Karpas-422 (cell line): ENCODE measurements at places on chromosomes 12 and 14. TPM values are rescaled to one million over a fixed set of nuclear protein-coding genes. Genes with fewer than 3 reads are reported as not detected.

- H3K4me1 ChIP-seq: no peaks in the 10 kb centered on the region
- H3K36me3 ChIP-seq: no peaks in the 10 kb centered on the region
- H3K27me3 ChIP-seq: no peaks in the 10 kb centered on the region
- no peak overlapping the region for H3K4me3 ChIP-seq
- no peak for DNase-seq
Observed at GRCh38 chr12:28966046-28966780, 182.9 kb upstream of the FAR2 start.

DNA sequence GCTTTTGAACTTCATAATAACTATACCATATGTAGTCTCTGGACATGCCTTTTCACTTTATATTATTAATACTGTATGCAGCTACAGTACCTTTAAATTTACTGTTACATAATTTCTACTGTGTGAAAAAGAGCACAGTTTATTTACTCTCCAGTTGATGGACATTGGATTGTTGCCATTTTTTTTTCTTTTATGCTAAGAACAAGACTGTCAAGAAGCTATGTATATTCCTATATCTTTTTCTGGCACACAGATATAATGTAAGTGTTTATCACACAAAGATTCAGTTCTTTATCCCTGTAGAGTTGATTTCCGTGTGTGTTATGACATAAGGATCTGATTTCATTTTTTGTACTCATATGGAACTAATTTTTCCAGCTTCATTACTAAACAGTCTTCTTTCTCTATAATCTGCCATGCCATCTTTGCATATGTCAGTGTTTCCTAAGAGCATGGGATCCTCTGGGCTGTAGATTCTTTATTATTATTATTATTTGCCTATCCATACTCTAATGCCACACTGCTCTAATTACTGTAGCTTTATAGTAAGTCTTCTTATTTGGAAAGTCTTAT lies 593.0 kb upstream of the ATP2B1 start:
- H3K4me1 ChIP-seq: no peaks in the 10 kb centered on the region
- no peak overlapping the region for H3K4me3 ChIP-seq
- H3K27me3 ChIP-seq: no peaks in the 10 kb centered on the region
- no peak for DNase-seq
- no peaks in the 10 kb centered on the region for H3K36me3 ChIP-seq
- H3K27ac ChIP-seq: no peak overlapping the region

GRCh38 chr14:63524537-63525155 lies 18.5 kb downstream of the PPP2R5E start:
- H3K4me1 ChIP-seq: no peaks in the 10 kb centered on the region
- no peak for DNase-seq
- H3K27ac ChIP-seq: no peak overlapping the region
- H3K36me3 ChIP-seq: peaks cover 21% of the 10 kb centered on the region; the same call in 1 of the 2 replicates

DNA sequence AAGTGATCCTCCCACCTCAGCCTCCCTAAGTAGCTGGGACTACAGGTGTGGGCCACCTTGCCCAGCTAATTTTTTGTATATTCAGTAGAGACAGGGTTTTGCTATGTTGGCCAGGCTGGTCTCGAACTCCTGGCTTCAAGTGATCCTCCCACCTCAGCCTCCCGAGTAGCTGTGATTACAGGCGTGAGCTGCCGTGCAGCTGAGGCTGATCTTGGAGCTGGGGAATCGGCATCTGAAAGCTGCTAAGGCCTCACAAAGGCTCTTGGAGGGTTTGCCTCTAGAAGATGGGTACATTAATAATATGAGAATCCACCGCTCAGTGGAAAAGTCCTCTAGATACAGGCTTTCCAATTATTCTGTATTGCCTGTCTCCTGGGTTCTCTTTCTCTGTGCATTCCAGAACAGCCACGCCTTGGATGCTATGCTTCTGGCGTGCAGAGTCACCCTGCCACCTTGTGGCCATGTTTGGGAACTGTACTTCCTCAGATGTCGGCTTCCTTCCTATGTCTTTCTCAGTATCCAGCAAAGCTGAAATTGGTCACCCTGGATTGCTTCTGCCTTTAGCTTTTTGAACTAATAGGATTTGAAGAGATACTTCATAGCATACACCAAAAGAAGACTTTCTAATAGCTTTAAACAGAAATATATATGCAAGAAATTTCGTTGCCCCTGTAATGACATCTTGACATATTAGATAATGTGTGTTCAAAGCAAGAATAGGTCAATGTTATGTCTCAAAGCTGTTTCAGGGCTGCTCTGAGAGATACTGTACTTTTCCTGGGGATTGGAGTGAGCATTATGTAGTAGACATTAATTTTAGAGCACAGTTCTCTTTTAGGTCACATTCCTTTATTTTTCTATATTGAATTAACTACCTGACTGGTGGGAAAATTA lies 75.4 kb downstream of the SNAPC1 start:
- H3K27ac ChIP-seq: no peak overlapping the region
- H3K4me1 ChIP-seq: peaks cover 14% of the 10 kb centered on the region
- peak; percentile 95 for DNase-seq
- no peaks in the 10 kb centered on the region for H3K36me3 ChIP-seq
- H3K27me3 ChIP-seq: no peaks in the 10 kb centered on the region
- no peak overlapping the region for H3K4me3 ChIP-seq

GRCh38 chr14:93132472-93133065 lies 16.8 kb upstream of the ITPK1 start:
- H3K36me3 ChIP-seq: no peaks in the 10 kb centered on the region
- no peaks in the 10 kb centered on the region for H3K27me3 ChIP-seq
- H3K4me3 ChIP-seq: no peak overlapping the region
- H3K4me1 ChIP-seq: peaks cover 10% of the 10 kb centered on the region

Gene KRT79
- not detected in 2 replicates for total RNA-seq

Gene EEF1AKMT3
- total RNA-seq: 4.1 and 5.5 TPM in 2 replicates

Gene DHRS4L2
- total RNA-seq: 53.7 and 66.1 TPM in 2 replicates

Gene MORN3
- total RNA-seq: 0.25 and 1.6 TPM in 2 replicates

DNA sequence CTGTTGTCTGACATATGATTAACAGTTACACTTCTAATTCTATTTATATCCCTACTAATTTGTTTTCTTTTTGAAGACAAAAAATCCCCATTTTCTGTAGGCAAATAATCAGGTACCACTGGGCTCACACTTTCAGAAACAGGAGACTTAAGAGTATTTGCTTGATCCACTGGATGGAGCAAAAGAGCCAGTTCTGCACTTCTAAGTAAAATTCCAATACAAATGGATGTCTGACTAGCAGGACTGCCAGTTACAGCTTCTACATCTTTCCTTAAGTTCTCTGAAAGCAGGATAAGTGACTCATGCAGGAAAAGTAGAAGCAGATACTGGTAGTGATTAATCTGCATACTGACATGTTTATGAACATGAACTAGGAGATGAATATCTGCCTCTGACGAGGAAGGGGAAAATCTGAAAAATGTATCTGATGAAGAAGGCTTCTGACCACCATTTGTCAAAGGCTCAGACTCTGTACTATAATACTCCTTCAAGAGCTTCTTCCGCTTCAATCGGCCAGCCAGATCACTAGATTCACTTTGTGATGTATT lies 73.8 kb upstream of the ANKS1B start:
- H3K27me3 ChIP-seq: no peaks in the 10 kb centered on the region
- no peak overlapping the region for H3K27ac ChIP-seq
- H3K4me3 ChIP-seq: no peak overlapping the region
- H3K36me3 ChIP-seq: no peaks in the 10 kb centered on the region
- H3K4me1 ChIP-seq: peaks cover 8% of the 10 kb centered on the region; the same call in 1 of the 2 replicates

- H3K4me3 ChIP-seq: no peak overlapping the region
- DNase-seq: peak; percentile 57
- H3K27me3 ChIP-seq: 0 out of 2 replicates have a peak, but pooled peaks cover 2% of the 10 kb centered on the region
- no peaks in the 10 kb centered on the region for H3K4me1 ChIP-seq
- H3K36me3 ChIP-seq: no peaks in the 10 kb centered on the region
- no peak overlapping the region for H3K27ac ChIP-seq
Observed at GRCh38 chr12:43914923-43915468, 79.1 kb downstream of the TMEM117 start.

Gene IL23A
- total RNA-seq: 5.9 and 8.1 TPM in 2 replicates

- H3K27ac ChIP-seq: no peak overlapping the region
- no peaks in the 10 kb centered on the region for H3K27me3 ChIP-seq
- H3K36me3 ChIP-seq: no peaks in the 10 kb centered on the region
- H3K4me1 ChIP-seq: peaks cover 47% of the 10 kb centered on the region
Observed at GRCh38 chr12:3222979-3223378, 145.8 kb downstream of the TSPAN9 start.

DNA sequence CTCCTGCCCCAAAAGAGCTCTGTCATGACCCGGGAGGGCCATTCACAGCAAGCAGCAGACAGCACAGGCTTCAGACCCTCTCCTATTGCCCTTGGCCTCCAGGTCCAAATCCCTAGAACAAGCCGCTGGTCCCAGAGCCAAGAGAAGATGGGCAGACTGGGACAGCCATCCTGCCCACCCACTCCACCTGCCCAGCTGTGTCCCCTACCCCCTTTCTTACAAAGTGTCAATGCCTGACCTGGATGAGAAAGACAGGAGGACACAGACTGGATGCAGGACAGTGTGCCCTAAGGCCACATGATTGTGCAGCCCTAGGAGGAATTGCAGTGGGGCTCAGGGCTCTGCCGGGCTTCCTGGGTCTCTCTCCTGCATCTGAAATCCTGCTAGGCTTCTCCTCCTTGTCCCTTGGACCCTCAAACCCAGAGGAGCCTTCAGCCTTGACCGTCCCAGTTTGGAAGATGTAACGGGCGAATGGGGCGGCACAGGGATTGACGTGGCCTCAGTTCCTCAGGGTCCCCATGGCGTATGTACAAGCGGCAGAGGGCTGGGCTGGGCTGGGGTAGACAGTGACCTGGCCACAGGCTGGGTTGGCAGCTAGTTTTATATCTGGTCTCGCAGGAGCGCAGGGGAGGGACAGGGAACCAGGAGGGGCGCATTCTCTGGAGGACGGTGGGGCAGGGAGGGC lies 27.1 kb upstream of the BCDIN3D start:
- H3K36me3 ChIP-seq: no peaks in the 10 kb centered on the region
- H3K27me3 ChIP-seq: no peaks in the 10 kb centered on the region
- peak overlapping the region; percentile 54 for H3K4me3 ChIP-seq
- DNase-seq: no peak
- H3K27ac ChIP-seq: peak overlapping the region; percentile 95
- H3K4me1 ChIP-seq: peaks cover 83% of the 10 kb centered on the region

Gene SMCO2
- total RNA-seq: not detected in 2 replicates

Gene SMOC1
- total RNA-seq: not detected in 2 replicates

- no peaks in the 10 kb centered on the region for H3K36me3 ChIP-seq
- H3K27ac ChIP-seq: no peak overlapping the region
- DNase-seq: no peak
- no peak overlapping the region for H3K4me3 ChIP-seq
Observed at GRCh38 chr12:22361785-22362184, 27.3 kb upstream of the ST8SIA1 start.

GRCh38 chr14:64849940-64850339 lies 29.8 kb downstream of the SPTB start:
- H3K4me3 ChIP-seq: no peak overlapping the region
- no peaks in the 10 kb centered on the region; the same call in 1 of the 2 replicates for H3K27me3 ChIP-seq
- H3K27ac ChIP-seq: no peak overlapping the region
- DNase-seq: peak; percentile 54
- H3K36me3 ChIP-seq: no peaks in the 10 kb centered on the region

DNA sequence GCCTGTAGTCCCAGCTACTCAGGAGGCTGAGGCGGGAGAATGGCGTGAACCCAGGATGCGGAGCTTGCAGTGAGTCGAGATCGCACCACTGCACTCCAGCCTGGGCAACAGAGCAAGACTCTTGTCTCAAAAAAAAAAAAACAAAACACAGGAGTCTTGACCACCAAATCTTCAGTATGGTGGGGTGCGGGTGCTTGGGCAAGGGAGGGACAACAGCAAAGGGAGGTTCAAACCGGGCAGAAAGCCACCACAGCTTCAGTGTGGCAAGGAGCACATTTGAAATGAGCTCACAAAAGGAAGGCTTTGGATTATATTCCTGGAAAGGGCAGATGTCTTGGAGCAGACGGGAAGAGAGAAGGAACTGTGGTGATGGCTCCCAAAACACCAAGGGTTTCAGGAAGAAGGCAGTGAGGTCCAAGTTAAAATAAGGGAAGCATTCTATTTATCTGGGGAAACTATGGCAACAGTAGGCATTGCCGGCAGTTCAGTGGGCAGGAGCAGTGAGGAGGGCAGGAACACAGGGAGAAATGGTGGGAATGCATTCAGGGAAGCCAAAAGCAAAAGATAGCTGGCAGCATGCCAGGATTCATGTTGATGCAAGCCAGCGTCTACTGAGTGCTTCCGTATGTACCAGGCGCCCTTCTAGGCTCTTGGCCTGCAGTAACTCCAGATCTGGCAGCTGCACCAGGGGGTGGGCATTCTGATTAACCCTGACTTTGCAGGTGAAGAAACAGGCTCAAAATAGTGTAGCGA lies 51.0 kb upstream of the SRSF5 start:
- H3K4me1 ChIP-seq: no peaks in the 10 kb centered on the region
- DNase-seq: no peak
- H3K4me3 ChIP-seq: no peak overlapping the region
- no peaks in the 10 kb centered on the region for H3K27me3 ChIP-seq

DNA sequence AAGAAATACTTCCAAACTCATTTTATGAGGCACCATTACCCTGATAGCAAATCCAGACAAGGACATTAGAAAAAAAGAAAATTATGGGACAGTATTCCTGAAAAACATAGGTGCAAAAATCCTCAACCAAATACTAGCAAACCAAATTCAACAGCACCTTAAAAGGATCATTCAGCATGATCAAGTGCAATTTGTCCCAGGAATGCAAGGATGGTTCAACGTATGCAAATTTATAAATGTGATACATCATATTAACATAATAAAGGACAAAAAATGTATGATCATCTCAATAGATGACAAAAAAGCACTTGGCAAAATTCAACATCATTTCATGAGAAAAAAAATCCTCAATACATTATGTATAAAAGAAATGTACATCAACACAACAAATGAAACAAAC lies 162.9 kb downstream of the DUSP6 start:
- H3K27ac ChIP-seq: no peak overlapping the region
- H3K4me3 ChIP-seq: no peak overlapping the region
- no peak for DNase-seq
- H3K4me1 ChIP-seq: no peaks in the 10 kb centered on the region
- peaks cover 4% of the 10 kb centered on the region; the same call in 1 of the 2 replicates for H3K27me3 ChIP-seq

GRCh38 chr12:107859367-107859766 lies 84.9 kb downstream of the ASCL4 start:
- H3K36me3 ChIP-seq: no peaks in the 10 kb centered on the region
- no peaks in the 10 kb centered on the region for H3K27me3 ChIP-seq
- no peak overlapping the region for H3K27ac ChIP-seq
- no peak overlapping the region for H3K4me3 ChIP-seq

Gene RNASE3
- total RNA-seq: not detected in 2 replicates

GRCh38 chr14:102252834-102253801 lies 51.8 kb downstream of the MOK start:
- DNase-seq: no peak
- H3K27ac ChIP-seq: no peak overlapping the region
- H3K27me3 ChIP-seq: no peaks in the 10 kb centered on the region

DNA sequence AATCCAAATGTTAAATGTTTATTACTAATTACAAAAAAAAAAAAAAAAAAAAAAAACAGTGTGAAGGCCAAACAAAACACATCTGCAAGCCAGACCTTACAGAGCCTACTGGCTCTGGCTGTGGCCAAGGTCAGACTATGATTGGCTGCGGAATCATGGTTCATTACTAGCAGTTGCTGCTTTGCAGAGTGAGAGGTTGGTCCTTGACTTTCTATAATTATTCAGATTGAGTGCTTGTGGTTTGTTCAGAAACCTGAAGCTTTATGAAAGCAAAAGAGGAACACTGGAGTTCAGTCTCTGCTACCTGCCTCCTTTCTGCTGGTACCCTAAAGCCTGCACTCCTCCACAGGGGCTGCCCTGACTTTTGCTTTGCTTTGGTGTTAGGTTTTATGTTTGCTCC lies 550.9 kb downstream of the BCL11B start:
- no peaks in the 10 kb centered on the region for H3K27me3 ChIP-seq
- no peaks in the 10 kb centered on the region for H3K36me3 ChIP-seq
- 0 out of 2 replicates have a peak overlapping the region, but pooled peaks have one; percentile 8 for H3K27ac ChIP-seq
- peak; percentile 60 for DNase-seq
